ENCODE measurements at places on chromosomes 2 and 18. TPM values are rescaled to one million over a fixed set of nuclear protein-coding genes. Genes with fewer than 3 reads are reported as not detected.

GRCh38 chr18:12027046-12027445 is 45.7 kb downstream of the IMPA2 start:
- no peak for DNase-seq

GRCh38 chr2:239828192-239828972 is 196.8 kb downstream of the NDUFA10 start:
- DNase-seq: no peak

MC2R gene
- polyA plus RNA-seq: not detected

NTSR2 gene
- polyA plus RNA-seq: not detected

DNA sequence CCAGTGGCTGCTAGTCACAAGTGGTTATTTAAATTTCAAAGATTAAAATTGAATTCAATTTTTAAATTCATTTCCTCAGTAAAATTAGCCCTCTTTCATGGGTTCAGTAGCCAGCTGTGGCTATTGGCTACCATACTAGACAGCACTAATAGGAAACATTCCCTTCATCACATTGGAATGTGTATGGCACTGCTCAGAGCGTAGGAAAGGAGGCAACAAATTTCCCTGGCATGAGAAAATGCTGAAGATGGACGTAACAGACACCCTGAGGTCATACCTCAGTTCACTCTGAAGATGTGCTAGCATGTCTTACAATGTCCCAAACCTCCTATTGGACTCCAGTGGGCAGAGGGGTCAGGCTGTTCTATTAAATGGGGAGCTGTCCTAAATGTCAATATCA is 96.4 kb downstream of the C1QL2 start:
- DNase-seq: no peak

DNA sequence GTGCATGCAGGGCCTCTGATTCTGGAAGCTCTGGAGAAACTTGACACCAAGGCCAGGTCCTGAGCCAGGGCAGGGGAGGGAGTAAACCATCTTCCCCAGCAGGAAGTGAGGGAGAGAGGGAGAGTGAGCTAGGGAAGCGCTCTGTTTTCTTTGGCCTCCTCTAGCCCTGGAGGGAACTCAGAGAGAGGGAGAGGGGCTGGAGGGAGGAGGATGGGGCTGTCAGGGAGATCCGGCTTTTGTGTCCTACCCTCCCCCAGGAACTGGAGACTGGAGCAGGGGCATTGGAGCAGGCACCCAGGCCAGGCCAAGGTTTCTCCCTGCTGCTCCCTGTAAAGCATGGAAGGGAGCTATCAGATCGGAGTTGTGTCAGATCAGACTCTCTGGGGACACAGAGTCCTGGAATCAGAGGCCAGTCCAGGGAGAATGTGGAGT is 22.7 kb upstream of the PKDCC start:
- no peak for DNase-seq

MROH2A gene
- polyA plus RNA-seq: 0.27 TPM

GRCh38 chr18:27921904-27922751 is 254.8 kb downstream of the CDH2 start:
- DNase-seq: no peak

HOXD9 gene
- polyA plus RNA-seq: 1.2 TPM
